NCI-H345 (cell line): ENCODE measurements at places on chromosomes 13 and 19.

DNA sequence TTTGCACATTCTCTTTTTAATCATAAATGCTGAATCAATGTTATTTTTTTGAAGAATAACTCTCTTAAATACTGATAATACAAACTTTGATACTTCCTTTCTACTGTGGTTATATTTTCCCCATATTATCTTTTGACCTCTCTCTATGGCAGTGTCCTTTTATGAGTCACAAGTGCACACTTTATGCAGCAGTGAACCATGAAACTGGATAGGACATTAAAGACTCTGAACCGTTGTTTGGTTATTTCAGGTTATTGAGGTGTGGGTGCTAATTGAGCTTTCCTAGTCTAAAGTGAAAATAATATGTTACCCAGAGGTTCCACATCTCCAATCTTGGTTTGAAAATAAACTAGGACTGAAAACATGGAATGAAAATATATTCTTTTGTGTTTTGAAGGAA is 71.4 kb downstream of the DGKH start:
- DNase-seq = no peak

DNA sequence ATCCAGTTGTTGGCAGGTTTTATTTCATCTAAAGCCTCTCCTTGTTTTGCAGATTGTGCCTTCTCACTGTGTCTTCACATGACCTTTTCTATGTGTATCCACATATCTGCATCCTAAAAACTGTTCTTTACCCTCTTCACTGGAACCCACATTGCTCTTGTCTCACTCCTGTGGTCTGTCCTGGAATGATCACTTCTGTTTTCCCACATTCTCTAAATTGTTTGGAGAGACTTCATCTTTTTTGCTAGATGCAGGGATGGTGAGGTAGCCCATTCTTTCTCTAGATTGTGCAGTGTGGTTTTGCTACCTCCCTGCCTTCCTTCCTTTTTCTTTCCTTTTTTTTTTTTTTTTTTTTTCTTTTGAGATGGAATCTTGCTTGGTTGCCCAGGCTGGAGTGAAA is 608.6 kb upstream of the MIR17HG start:
- DNase-seq = no peak

DNA sequence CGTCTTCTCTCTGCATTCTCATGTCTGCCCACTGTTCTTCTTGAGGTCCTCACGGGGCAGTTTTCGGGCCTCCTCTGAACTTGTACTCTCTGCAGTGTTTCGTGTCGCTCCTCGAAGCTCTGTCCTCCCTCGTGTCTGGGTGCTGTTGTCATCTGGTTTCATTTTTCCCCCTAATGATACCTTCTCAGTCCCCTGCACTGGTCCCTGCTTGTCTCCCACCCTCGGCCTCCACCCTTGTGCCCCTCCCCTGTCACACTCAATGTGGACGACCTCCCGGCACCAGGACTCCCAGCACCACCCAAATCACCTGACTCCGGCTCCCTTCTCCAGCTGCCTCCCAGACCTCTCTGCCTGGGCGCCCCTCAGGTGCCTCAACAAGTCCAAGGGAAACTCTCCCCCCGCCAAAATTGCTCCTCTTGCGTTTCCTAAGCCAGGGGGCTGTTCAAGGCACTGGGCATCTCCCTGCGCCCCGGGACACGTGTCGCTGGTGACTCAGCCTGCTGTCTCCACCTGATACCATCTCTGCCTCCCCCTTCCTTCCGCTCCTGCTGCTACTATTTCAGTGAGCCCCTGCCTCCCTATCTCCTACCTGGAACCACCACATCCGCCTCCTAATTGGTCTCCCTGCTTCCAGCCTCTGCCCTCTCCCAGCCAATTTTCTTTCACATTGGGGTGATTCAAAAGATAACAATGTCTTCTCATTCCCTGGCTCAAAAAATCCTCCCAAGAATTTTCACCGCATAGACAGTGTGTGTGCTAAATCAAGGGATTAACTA is 49.5 kb downstream of the RFX2 start:
- DNase-seq = no peak

DNA sequence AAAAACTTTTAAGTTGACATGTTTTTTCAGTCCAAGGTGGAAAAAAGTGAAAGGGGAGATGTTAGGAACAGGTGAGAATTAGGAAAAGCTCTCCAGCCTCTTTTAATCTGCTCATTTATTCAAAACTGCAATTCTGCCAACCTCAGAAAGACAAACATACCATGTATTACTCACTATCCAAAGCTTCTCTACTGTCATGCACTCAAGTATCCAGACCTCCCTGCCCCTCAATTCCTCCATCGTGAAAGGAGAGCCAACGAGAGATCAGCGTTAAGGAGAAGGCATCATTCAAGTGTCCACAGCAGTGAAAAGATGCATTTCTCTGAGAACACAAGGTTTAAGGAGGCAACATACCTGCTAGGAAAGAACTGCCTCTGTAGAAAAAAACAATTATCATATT is 24.5 kb downstream of the DIAPH3 start:
- no peak for DNase-seq

DNA sequence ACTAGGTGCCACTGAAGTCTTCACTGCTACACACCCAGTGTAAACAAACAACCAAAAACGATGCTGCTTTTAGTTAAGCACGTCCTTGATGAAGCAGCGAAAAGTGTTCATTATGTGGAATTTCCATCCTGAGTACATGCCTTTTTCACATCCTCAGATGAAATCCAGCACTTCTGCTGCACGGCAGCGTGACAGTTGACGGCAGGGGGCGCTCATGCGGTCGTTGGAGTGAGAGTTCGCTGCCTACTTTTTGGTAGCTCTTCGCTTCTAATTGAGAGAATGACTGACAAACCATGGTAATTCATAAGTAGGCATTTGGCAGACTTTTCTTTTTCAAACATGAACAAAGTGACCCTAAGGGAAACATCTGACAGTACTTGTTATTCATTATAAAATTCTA is 1124.9 kb downstream of the EFNB2 start:
- no peak for DNase-seq
